Caudate nucleus (tissue), 63 donors: ENCODE measurements at places on chromosomes 11 and 22.

DNA sequence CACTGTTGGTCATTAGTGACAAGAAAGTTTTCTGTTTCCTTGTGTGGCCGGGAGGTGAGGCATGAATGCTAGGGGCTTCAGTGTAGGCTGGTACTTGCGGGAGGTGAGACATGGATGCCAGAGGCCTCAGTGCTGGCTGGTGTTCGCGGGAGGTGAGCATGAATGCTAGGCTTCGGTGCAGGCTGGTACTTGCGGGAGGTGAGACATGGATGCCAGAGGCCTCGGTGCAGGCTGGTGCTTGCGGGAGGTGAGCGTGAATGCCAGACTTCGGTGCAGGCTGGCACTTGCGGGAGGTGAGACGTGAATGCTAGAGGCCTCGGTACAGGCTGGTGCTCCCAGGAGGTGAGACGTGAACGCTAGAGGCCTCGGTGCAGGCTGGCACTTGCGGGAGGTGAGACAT, 48.4 kb downstream of the ANO1 start:
- DNase-seq, result no peak

DNA sequence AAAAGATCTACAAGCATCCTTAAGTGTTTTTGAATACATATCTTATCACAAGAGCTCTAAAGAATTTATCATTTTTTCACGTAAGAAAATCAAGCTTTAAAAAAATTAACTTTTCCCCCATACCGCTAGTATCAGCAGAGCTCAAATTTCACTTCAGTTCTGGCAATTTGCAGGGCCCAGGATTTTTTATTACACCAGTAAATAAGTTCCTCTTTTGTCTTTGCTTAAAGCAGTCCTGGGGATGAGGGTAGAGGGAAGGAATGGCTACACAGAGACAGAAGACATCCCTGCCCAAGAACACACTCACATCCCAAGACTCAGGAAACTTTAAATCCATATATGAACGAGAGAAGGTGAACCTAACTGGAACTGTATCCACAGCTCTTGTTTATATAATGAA, 22.6 kb upstream of the SORL1 start:
- no peak for DNase-seq

- DNase-seq, result no peak
Observed at GRCh38 chr11:107247167-107247861, 210.3 kb downstream of the CWF19L2 start.

DNA sequence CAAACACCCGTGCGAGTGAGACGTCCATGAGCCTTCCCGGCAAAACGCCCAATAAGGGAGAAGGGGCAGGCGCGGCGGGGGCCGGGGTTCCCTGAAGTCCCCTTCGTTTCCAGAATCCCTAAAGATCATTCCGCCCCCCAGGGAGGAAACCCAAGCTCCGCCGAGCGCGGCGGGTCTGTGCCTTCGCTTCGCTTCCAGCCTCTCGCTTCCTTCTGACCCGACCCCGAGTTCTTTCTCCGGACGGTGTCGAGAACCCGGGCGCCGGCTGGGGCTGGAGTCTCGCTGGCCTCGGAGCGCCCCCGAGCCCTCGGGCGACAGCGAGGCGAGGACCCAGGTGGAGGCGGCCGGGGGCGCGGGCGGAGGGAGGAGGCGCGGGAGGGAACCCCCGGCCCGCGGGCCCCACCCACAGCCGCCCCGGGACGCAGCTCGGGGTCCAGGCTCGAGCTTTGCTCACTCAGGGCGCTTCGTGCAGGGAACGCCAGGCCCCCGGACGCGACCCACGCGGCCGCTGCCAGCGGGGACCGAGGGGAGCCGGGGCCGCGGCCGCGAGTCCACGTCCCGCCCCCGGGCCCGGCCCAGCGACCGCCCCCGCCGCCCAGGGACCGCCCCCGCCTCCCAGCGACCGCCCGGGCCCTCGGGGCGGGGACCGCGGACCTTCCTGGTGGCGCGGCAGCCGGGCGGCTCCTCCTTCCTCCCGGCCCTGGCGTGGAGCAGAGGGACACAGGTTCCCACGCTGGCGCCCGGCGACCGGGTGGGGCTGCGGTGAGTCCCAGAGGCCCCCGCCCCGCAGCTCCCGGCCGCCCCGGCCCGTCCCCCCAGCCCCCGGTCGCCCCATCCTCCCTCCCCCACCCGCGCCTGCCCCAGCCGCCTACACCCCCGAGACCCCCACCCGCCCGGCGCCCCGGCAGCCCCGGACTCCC, at the start of gene PGGHG:
Gene PGGHG (plus strand): TSS at position 649 of the 920 bp plus-strand sequence. CDS start 691 bp downstream, outside the sequence.
- no peak for DNase-seq

DNA sequence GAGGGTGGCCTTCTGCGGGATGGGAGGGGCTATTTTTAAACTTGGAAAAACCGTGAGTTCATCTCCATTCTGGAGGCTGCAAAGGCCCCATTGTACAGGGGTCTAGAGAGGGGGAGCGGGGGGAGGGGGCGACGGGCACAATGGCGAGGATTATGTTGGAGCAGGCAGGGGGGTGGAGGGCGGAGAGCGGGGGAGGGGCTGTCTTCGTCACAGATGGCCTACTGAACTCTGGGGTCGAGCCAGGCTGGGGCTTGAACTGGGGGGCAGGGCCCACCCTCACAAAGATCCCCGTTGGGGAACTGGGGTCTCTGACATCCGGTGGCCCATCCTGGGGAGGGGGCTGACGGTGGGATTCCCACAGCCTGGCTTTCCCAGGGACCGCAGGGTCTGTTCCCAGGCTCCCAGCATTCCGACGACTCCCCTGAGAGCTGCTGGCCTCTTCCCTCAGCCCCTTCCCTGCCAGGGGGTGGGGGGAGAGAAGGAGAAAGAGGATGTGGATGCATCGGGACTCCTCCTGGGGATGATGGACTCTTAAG, 3.4 kb upstream of the MCAM start:
- no peak for DNase-seq

GRCh38 chr22:39388261-39389011, 11.1 kb upstream of the TAB1 start:
- peak; percentile 40 for DNase-seq

DNA sequence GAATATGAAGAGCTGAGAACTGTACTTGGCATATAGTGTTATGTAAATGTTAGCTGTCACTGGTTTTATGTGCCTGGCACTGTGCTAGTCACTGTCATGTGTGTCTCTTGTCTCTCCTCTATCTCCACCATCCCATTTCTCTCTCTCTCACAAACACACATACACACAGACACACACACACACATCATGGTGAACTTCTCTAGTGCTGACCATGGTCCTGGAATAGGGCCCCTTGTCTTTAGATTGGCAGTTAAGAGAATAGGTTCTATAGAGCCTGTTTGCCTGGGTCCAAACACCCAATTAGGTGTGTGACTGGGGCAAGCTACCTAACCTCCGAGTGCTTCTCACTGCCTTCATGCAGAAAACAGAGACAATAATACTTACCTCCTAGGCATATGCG, 109.7 kb upstream of the NARS2 start:
- DNase-seq, result no peak

- no peak for DNase-seq
Observed at GRCh38 chr11:78806214-78807004, 231.7 kb upstream of the NARS2 start.

GRCh38 chr22:24503137-24503842, 8.2 kb downstream of the UPB1 start:
- DNase-seq, result no peak

DNA sequence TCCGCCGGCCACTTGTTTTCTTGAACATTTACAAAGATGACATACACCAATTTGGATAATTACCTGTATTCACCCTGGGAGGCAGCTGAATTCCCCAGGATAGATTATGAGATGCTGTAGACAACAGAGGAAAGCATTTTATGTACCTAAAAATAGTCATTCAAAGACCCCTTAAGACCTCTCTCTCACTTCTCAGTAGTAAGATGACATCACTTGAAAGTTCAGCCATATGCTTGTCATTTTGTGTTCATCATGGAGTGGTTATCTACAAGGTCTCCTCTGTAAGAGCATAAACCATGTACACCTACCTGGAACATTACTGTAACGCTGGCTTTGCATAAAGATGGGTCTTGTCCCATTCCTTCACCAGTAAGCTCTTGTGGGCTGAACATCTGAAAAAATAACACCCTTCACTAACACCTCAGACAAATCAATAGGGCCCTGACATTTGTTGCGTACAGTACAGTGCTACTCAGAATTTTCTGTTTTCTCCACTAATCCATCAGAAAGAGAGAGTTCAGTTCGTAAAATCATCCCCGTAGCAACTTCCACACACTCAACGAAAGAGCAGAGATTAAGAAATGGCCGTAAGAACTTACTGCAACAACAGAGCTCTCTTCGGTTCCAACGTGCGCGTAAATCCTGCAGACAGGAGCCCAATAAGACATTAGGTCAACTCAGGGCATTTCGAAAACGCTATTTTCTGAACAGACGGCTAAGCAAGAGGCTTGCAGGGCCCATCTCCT, 15.6 kb upstream of the WDR74 start:
- no peak for DNase-seq

DNA sequence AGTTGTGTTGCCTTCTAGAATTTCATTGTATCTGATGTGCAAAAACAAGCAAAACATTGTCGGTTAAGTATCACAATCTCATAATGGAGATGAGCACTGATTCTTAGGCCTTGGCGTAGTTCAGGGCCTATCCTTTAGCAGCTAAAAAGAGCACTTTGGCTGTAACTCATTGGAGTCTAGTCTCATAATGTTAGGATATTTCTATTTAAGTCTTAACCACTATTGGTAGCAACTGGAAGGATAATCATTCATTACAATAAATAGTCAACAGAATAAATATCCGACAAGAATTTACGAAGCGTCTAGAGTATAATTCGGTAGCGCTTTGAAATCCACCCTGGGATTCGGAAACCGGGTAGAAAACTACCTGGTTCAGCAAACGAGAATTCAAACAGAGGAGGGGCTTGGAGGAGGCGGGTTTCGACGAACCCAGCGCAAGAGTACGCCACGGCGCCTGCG, 461 bp upstream of the EED start:
- DNase-seq, result no peak

DNA sequence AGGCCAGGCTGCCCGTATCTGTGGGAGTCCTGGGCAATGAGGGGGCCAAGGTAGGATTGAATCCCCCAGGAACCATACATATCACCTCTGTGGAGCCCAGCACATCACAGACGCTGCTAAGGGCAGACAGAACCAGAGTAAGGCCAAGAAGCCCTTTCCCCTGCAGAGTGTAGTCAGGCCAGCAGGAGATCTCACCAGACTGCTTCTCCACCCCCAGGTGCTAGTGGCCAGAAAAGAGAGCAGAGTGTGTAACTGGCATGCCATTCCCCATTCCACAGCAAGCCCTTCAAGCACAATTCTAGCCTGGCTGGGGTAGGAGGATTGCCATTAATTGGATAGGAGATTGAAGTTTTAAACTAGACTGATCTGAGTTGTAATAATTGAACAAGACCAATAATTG, 28.0 kb upstream of the FCHSD2 start:
- no peak for DNase-seq

GRCh38 chr11:111106641-111107040, 138.9 kb upstream of the POU2AF2 start:
- DNase-seq, result no peak

GRCh38 chr11:74288161-74288560, 23.3 kb downstream of the P4HA3 start:
- no peak for DNase-seq

DNA sequence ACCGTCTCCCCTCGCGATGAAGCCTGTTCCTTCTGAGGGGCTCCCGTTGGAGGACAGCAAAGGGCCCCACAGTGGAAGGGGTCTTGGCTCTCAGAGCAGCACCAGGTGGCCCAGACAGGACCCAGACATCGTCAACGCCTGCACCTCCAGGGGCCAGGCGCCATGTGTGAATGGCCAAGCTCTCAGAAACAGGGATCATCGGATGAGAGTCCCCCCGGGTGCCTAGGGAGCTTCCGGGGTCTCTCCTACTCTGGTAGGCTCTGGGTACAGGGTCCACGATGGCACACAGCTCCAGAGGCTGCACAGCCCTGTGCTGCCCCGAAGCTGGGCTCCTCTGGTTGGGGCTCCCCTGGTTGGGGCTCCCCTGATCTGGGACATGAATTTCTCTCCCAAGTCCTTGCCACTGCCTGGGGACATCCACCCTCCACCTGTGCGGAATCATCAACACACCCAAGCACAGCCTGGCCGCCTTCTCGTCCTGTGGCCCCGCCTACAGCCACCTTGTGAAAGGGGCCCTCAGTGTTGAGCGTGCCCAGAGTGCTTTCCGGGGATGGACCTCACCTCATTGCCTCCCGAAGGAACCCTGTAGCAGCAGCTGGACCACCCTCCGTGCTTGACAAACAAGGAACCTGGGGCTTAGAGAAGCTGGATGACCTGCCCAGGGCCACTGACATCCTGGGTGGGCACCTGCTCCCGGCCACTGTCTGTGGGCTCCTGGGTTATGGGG, 929.0 kb downstream of the BRD1 start:
- DNase-seq, result no peak

DNA sequence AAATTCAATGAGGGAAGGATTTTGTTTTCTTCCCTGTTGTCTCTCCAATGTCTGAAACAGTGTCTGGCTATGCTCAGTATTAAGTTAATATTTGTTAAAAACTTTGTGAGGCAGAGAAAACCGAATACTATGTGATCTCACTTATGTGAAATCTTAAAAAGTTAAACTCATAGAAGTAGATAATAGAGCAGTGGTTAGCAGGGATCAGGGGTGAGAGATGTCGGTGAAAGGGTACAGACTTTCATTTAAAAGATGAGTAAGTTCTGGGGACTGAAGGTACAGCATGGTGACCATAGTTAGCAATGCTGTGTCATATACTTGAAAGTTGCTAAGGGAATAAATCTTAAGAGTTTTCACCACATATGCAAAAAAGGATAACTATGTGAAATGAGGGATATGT, 244.6 kb downstream of the AASDHPPT start:
- DNase-seq, result no peak

GRCh38 chr22:48615171-48616008, 1212.3 kb downstream of the BRD1 start:
- no peak for DNase-seq

DNA sequence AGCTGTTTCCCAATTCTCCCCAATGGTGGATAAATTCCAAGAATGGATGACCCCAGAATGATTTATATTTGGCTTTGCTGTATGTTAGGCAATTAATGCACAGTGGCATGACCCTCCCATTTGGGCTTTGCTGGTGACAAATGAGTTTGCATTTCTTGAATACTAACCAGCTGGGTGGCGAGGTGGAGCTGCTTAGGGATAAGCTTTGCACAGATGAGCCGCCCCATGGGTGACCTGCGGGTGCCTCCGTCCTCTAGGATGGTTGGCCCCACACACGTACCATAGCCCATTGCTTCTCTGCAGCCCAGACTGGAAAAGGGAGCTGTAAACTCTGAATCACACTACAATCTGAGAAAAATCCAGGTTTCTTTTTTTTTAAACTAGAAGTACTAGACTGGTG, 94.6 kb downstream of the NTM start:
- no peak for DNase-seq

DNA sequence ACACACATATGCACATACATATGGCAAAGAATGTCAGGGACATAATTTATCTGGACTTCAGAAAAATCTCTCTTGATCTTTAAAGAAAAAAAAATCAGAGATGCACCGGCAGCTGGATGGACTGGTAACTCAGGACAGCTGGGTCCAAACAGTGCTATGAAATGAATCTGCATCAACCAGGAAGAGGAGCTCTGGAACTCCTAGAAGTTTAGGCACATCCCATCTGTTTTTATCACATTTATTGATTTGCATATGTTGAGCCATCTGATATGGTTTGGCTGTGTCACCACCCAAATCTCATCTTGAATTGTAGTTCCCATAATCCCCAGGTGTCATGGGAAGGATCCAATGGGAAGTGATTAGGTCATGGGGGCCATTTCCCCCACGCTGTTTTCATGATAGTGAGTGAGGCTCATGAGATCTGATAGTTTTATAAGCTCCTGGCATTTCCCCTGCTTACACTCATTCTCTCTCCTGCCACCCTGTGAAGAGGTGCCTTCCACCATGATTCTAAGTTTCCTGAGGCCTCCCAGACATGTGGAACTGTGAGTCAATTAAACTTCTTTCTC, 87.7 kb upstream of the AKIP1 start:
- DNase-seq, result no peak
